ENCODE measurements at places on chromosomes 2 and 18.

- no peak for DNase-seq
These were observed 3.4 kb upstream of the PRKCE start for GRCh38 chr2:45647986-45648520.

- no peak for DNase-seq
These were observed 227.5 kb downstream of the LDLRAD4 start for GRCh38 chr18:13446024-13446423.

DNA sequence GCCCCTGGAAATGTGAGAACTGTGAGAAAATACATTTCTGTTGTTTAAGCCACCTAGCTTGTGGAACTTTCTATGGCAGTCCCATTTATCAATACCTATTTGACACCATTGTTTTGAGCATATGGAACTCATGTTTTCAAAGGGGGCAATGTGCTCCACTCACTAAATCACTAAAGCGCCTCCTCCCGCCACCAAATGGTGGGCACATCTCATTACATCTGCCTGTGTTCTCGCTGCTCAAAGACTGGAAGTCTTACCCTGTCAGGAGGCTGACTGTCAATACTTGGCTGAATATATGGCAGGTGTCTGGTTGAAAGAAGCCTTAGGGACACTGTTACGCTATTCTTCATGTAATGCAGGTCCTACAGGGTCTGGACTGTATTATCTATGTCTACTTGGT lies 767.7 kb downstream of the TSN start:
- no peak for DNase-seq

DNA sequence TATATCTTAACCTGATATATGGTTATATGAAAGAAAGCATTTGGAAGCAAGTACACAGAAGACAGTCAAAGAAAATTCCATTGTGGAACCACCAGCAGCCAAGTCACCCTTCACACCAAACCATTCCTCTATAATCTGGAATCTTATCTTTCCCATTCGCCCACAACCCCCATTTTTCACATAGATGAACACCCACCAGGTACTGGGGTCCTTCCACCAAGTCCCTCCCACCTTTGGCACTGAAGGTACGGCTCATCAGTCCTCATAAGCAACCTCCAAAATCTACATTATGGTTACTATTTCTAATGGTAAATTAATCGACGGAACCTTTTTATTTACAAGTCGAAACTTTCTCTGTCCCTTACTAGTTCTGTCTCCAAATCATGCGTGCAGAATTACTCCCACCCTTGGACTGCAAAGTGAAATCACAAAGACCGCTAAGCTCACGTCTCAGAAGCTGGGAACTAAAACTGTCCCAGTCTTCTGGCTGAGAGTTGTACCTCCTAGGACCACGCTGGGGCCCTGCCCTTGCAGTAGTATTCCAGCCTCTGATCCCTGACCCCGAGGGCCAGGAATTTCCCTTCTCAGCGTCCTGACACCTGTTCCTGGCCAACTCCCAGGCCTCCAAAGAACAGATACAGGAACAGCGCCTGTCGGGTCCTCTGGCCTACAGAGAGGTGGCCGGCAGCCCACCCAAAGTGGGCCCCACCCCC lies 702 bp downstream of the OLA1 start:
- DNase-seq: peak; percentile 53

- DNase-seq: no peak
These were observed 510.6 kb downstream of the CPS1 start for GRCh38 chr2:211067029-211067428.

- no peak for DNase-seq
These were observed 120.7 kb downstream of the ATAD2B start for GRCh38 chr2:23806201-23806600.

GRCh38 chr18:26768385-26768784 lies 97.1 kb downstream of the AQP4 start:
- DNase-seq: no peak

DNA sequence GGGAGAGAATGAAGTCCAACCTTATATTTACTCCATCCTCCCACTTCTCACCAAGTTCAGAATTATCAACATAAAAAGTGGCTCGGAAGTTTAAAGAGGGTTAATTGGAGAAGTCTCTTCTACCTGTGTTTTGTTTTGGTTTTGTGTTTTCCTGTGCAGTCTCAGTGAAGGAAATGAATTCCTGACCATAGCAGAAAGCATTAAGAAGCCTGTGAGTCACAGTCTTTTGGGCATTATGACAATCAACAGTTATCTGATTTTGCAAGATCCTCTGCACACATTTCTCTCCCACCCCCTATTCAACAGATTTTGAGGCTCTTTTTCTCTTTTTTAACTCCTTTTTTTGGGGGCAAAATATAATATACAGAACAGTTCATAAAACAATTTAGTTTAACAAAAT lies 8.6 kb upstream of the RPL37A start:
- peak; percentile 89 for DNase-seq

DNA sequence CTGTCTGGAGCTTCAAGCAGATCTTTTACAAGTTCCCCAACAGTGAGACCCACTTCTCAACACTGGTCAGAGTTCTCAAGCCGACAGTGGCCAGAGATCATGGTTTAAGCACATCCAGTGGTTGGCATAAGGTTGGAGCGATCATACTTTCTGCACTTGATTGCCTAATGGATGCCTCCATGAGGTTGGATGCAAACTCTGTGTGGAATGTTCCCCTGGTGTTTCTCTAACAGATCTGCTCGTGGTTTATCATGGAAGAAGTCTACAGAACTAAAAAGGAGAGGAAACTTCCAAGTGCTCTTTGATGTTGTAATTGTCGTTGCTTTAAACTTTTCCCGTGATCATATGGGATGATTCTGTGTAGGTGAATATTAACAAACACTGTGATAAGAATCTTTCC lies 60.7 kb downstream of the SH3RF3 start:
- no peak for DNase-seq

DNA sequence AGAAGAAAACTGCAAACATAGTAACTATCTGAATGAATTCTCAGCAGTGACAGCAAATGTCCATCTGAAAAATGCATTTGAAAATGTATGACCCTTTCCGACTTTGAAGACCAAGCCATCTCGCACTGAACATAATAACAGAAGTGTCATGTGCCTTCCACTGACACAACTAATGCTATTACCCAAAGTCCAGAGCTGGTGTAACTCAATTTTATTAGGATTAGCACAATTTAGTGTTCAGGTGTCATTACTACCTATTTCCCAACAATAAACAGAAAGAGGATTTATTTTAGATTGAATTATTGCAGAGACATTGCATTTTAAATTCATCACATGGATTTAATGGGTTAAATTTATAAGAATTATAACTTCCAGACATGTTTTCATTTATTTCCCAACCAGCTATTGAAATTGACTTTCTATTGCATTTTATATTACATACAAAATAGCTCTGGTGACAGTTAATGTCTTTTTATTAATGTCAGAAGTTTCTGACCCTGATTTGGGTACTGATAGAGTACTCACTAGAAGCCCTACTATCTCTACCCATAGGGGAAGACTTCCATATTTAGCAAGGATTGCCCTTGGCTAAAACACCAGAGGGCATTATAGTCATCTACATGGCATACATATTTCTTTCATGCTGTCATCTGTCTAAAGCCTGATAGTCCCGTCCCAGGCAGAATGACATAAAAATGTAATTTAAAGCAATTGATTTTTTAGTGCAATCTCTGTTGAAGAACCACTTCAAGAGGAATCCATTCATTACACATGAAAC lies 7.0 kb upstream of the STK39 start:
- DNase-seq: no peak

DNA sequence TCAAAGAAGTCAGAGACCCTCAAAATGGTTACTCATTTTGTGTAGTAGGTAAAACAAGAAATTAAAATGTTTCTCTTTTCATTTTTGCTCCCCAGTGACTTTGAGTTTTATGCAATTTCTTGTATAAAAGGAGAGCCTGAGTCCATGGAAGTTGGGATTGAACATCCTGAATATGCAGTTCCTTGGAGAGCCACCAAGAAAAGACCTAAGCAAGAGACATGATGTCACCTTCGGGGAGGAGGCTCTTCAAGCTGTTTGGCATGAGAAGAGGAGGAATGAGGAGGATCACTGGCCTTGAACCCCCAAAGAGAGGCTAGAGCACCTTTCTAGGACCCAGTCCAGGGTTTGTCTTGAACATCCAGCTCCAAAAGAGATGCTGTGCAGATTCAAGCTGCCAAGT lies 83.5 kb upstream of the STPG4 start:
- DNase-seq: no peak
